Activated CD8-positive, alpha-beta memory T cell treated with anti-CD3 and anti-CD28 coated beads, Interleukin-2, amount 10 ng/mL, durations not matched to agents 7 days and 5 days (primary cell): ENCODE measurements at places on chromosomes 7 and 10. TPM values are rescaled to one million over a fixed set of nuclear protein-coding genes. Genes with fewer than 3 reads are reported as not detected.

GRCh38 chr7:97006055-97006815 is 882 bp downstream of the DLX6 start:
- peak; percentile 45 for DNase-seq

C7orf57 gene
- total RNA-seq, result 0.12 TPM

- no peak for DNase-seq
Observed at GRCh38 chr10:48739170-48739569, 54.5 kb downstream of the WDFY4 start.

DNA sequence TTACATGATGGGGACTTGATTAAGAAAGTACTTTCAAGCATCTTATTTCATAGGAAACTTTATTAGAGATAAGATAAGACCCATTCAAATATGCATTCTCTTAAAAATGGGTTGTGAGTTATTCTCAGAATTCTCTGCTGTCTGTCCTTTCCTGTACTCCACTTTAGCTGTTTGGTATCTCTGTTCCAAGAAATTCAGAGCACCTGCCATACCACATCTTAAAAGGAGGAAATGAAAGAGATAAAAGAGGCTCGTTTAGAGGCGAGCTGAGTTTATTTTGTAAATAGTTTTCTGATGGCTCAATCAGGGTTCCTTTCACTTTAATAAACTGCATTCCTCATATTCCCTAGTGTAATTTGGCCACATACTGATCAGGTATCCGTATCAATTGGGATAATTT is 87.2 kb downstream of the MDFIC start:
- DNase-seq, result no peak

ENO4 gene
- not detected for total RNA-seq

GRCh38 chr10:42987121-42987541 is 89.7 kb upstream of the RET start:
- DNase-seq, result peak; percentile 27

CLDN4 gene
- total RNA-seq, result 0.12 TPM

- no peak for DNase-seq
Observed at GRCh38 chr7:42049761-42050160, 187.2 kb downstream of the GLI3 start.

- DNase-seq, result no peak
Observed at GRCh38 chr7:116784647-116785046, 77.7 kb upstream of the CAPZA2 start.

TSPAN33 gene
- total RNA-seq, result 6.1 TPM

FAM20C gene
- total RNA-seq, result 0.73 TPM
